ENCODE measurements at places on chromosomes 12 and 14.

DNA sequence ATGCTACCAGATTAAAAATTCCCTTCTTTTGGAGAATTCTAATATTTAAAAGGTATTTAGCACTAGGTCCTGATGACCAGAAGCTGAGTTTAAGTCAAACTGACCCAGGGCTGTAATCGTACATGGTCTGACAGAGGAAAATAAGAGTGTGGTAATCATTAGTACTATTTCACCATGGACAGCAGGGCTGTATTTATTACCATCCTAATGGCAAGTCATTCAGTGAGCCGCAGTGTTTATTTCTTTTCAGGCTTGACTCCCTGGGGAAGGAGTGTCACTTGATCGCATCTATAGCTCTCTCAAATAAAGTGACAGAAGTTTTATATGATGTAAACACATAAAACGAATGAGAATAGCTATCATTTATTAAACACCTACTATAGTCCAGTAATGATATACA is 261.8 kb downstream of the BTG1 start:
- no peak for DNase-seq

DNA sequence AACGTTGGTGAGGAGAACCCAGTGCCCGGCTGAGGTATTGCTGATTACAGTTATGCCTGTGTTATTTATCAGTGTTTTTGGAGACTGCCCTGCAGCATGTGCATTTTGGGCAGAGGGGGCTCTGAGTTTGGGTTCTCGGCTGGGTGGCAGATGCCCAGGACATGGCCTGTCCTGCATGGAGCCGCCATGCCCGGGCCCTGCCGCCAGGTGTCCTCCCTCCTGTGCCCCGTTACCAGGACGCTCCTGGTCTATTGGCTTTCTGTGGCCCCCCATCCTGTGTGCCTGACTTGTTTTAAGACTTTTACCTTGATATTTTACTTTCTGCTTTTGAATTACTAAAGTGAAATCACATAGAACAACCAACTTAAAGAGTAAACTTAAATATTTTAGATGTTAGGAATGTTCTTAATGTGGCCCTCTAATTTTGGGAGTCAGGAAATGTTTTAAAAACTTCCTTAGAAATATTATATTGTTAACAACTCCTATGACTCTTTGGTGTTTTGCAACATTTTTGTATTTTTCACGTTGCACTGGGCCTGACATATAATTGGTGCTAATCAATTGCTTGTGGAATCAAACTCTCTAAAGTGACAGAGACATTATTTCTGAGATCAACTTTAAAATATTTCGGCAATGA is 51.8 kb downstream of the PRIMA1 start:
- no peak for DNase-seq

GRCh38 chr14:101131451-101131916 is 228.0 kb upstream of the RTL1 start:
- DNase-seq, result no peak

- DNase-seq, result no peak
Observed at GRCh38 chr12:130530429-130530828, 185.7 kb downstream of the RIMBP2 start.

GRCh38 chr14:81164167-81164774 is 56.5 kb downstream of the GTF2A1 start:
- DNase-seq, result no peak

DNA sequence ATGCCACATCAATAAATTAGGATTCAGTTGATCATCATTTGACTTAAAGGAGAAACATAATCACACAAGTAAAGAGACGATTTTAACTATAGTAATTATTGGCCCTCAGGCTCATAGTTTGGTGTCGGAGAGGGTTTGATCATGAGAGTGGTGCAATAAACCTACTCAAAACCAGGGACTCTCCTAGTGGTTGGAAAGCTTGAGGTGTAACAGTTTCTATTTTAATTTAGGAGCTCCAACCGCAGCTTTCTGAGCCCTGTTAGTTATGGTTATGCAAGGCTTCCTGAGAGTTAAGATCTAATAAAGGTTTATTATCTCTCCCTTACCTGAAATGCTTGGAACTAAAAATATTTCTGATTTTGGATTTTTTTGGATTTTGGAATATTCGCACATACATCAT is 36.4 kb downstream of the TMTC2 start:
- DNase-seq, result no peak

DNA sequence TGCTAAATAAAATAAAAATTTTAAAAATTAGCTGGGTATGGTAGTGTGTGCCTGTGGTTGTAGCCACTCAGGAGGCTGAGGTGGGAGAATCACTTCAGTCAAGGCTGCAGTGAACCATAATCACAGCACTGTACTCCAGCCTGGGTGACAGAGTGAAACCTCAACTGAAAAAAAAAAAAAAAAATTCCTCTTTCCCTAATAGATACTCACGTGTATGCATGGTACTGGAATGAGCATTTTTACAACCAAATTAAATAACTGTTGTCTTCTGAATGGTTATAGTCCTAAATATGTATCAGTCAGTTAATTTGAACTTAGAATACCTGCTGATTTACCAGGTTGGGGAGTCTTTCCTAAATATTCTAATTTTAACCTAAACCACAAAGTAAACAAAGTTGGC is 98.3 kb upstream of the ATF1 start:
- DNase-seq, result no peak

DNA sequence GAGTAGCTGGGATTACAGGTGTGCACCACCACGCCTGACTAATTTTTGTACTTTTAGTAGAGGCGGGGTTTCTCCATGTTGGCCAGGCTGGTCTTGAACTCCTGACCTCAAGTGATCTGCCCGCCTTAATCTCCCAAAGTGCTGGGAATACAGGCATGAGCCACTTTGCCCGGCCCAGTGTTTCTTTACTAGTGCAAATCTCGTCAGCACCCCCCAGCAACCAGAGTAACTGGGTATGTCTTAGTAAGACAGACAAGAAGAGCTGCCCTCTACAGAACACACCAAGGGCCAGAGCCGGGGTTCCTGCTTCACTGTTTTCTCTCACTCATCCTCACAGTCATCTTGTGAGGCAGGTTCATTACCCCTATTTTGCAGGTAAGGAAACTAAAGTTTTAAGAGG is 78.5 kb upstream of the GPR68 start:
- no peak for DNase-seq

DNA sequence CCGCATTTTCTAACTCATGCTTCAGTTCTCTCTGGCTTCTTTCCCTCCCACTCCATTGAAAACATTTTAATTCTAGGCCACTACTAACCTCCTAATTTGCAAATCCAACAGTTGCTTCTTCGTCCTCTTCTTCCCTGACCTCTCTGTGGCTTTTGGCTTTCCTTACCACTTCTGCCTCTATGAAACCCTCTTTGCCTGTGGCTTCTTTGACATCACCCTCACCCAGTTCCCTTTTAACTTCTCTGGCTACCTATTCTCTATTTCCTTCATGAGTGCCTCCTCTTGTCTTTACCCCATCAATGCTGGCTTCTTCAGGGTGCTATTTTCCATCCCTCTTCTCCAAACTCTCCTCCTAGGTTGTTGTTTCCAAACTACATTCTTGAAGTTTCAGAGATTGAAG is 4.4 kb upstream of the HCFC2 start:
- no peak for DNase-seq

DNA sequence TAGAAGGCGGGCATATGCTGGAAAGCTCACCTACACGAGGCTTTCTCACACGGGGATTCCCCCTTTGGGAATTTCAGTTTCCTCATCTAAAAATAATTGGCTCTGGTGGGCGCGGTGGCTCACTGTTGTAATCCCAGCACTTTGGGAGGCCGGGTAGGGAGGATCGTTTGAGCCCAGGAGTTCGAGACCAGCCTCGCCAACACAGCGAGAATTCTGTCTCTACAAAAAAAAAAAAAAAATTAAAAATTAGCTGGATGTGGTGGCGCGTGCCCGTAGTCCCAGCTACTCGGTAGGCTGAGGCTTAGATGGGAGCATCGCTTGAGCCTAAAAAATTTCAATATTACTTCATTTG is 400 bp upstream of the NDUFA12 start:
- DNase-seq, result no peak

DNA sequence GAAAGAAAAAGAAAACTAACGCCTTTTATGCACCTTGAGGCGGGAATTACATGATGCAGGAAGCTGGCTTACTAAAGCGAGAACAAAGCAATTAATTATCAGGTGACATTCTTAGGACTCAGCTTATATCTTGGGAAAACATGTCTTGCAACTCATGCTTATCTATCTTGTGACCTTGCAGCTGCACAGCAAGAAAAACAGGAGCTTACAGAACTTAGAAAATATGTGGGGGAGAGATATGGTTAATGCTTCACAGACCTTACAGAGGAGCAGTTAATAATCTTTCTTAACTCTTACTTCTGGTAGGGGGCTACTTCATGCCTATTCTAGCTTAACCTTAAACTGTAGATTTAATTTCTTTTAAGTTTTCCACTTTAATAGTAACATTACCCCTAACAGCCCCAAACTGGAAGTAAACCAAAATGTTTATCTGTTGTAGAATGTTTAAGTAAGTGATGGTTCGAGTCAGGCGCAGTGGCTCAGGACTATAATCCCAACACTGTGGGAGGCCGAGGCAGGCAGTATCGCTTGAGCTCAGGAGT is 13.2 kb upstream of the OR11G2 start:
- DNase-seq, result no peak

GRCh38 chr12:31999692-32000091 is 40.5 kb downstream of the RESF1 start:
- no peak for DNase-seq

Measured in activated CD4-positive, CD25-positive, alpha-beta regulatory T cell (primary cell).